ENCODE measurements at places on chromosomes 4 and X.

- no peak for DNase-seq
These were observed 192.7 kb upstream of the NUDT6 start for GRCh38 chr4:123114915-123115756.

- no peak for DNase-seq
These were observed 2.2 kb downstream of the FUNDC2 start for GRCh38 chrX:155028877-155029291.

GRCh38 chr4:174217273-174218126, 66.0 kb downstream of the FBXO8 start:
- DNase-seq, result no peak

DNA sequence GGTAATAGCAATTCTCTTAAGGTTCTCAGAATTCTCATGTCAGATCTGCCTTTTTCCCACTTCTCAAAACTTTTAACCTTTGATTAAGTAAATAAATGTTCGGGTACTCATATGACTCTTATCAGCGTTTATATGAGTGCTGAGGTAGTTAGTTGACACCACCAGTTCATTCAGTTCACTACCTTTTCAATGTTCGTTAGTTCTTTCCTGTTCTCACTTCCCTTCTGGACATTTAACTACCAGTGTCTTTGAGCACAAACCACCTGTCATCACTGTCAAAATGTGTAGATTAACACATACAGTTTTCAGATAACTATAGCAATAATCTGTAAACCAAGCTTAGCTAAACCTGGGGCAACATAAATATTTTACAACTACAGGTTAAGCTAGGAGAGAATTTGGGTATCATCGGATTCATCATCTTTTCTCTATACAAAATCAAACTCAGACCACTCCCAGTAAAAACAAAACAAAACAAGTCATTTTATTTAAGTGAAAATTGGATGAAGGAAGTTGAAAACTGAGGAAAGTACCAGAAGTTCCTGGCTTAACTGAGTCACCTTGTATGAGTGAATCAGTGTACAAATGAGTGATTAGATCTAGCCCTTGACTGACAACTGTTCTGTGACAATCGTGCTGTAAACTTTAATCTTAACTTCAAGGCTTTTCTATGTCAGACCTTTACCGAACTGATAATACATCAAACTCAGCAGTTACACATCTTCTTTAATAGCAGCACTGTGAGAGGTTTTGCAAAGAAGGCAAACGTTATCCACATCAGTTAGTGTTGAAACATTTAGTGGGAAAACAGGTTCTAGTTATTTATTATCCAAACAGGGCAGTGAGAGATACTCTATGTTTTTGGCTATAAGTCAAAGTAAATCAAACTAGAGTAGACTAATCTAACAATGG, 41.9 kb downstream of the ARHGEF38 start:
- DNase-seq, result no peak

GRCh38 chrX:13763489-13763888, 28.9 kb downstream of the OFD1 start:
- no peak for DNase-seq

DNA sequence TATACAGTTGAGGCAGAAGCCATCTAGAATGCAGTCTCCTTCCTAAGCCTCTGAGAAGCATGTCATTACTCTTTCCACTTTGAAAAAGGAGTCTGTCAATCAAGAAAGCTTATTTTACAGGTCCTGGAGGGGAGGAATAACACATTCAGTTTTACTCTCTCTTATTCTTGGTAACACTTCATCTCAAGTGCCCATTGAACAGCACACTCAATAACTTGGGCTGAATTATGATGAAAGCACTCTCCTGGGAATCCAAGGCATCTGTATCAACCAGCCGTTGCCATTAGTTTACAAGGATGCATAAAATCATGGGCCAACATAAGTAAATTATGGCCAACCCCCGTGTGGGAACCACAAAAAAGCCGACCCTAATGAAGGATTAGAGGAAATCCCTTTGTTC, 282.4 kb downstream of the C4orf33 start:
- no peak for DNase-seq

DNA sequence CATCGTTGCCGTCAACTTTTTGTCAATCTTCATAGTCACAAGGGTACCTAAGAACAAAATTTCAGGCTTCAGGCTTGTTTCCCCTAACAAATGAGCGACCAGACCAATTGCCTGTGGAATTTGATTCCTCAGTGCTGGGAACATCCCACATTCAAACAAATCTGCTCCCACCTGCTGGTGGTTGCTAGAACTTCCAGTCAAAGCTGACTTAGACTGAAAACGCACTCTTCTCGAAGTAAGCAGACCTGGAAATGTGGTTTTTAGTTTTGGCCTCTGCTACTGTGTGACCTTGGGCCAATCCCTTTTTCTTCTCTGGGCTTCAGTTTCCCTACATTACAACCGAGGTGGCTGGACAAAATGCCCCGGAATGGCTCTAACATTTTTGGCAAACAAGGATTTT, 1.8 kb upstream of the GABRQ start:
- DNase-seq, result no peak

DNA sequence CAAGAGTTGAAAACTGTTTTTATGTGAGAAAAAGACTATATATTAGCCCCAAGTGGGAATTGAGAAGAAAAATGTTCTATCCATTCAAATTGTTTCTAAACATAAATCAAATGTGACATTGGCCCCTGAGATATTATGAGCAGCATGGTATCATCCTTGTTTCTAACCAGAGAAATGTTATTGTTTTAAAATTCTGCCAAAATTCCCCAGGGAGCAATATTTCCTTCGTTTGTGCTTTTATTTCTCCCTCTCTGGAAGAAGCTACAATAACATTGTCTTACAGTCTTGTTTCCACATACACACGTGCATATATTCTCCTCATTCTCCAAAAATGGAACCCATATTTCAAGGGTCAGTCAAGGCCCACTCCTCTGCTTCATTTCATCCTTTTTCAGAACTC, 46.7 kb downstream of the MAGEB17 start:
- DNase-seq, result no peak

- DNase-seq, result no peak
These were observed 72.4 kb downstream of the DCLK2 start for GRCh38 chr4:150150629-150151062.

- DNase-seq, result no peak
These were observed 816.1 kb upstream of the IGFBP7 start for GRCh38 chr4:57926311-57926710.

DNA sequence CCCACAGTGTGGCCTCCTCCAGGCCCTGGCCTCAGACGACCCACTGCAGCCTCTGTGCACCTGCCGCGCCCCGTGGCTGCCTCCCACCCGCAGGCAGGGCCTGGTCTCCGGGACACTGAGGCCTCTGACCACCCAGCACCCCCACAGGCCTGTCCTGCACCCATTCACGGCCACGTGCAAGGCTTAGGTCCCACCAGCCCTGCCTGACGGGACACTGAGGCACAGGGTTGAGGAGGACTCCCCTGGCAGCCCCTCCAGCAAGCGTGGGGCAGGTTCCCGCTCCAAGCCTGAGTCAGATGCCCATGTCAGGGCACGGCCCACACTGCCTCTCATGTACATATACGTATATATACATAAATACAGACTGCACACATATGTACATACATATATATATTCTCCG, 23.5 kb downstream of the NELFA start:
- no peak for DNase-seq

- peak; percentile 6 for DNase-seq
These were observed 85.5 kb downstream of the STARD8 start for GRCh38 chrX:68732906-68733493.

- no peak for DNase-seq
These were observed 74.1 kb upstream of the FAM9B start for GRCh38 chrX:9108054-9108453.

GRCh38 chr4:139175646-139176301, 1.2 kb downstream of the ELF2 start:
- no peak for DNase-seq

DNA sequence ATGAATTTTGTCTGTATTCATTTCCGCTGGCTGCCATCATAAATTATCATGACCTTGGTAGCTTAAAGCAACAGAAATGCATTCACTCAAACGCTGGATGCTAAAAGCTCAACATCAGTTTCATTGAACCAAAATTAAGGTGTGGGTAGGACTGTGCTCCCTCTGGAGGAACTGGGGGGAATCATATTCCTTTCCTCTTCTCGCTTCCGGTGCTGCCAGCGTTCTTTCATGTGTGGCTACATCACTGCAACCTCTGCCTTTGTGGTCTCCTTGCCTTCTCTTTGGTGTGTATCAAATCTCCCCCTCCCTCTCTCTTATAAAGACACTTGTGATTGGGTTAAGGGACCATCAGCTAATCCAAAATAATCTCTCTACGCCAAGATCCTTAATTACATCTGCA, 39.5 kb downstream of the NEIL3 start:
- no peak for DNase-seq

GRCh38 chr4:130486841-130487240, 1390.9 kb downstream of the C4orf33 start:
- no peak for DNase-seq

DNA sequence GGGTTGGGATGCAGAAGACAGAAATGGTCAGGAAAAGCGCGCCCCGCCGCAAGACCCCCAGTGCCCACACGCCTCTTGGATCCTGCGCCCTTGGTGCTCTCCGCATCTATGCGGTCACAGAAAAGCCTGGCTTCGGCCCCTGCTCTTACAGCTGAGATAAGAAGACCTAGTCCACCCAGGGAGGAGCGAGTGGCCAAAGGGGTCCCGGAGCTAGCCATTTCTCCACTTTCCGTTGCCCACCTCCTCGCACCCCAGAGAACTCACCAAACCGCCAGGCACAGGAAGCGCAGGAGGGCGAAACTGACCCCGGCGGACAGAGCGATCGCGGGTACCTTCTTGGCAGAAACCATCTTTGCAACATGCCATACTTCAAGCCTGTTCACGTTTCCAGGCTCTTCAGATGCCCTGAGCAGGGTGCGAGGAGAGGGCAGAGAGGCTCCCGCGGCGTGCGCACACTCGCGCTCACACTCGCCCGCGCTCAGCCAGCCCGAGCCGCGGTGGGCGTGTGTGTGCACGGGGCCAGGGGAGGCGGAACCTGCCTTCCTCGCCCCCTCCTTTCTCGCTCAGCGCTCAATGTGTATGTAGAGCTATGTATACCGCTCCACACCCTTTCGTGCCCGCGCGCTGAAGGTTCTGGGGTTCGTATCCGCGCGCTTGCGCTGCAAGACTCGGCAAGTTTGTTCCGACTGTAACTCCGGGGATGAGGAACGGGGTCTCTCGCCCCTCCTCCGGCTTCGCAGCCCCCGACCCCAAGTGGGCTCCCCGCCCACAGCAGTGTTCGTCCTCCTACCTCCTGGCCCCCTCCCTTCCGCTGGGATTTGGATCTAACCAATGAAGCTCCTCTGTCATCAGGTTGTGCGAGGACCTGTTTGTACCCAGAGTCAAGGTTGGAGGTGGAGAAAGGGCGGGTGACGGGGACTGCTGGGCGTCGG, at the start of gene GABRA4:
Gene GABRA4, minus strand, starts transcription at position 507 of the 932 bp plus-strand sequence. Its CDS starts 157 bp downstream, at position 350.
- DNase-seq, result no peak

GRCh38 chrX:2954541-2954940, 25.4 kb upstream of the ARSD start:
- DNase-seq, result no peak

DNA sequence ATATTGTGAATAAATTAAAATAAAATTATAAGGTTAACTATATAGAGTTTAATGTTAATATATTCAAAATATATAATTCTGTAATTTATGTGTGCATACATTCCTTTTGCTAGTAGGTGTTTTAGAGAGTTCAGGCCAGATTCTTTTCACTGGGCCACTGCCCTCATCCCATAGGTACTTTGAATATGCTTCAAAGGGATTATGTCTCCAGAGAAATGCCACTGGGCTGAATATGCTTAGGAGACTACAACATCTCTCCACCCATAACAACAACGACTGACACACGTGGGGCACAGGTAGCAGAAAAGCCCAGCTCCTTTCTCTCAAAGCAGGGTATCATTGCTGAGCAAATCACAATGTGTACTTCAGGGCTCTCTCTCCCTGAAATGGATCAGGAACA, 290.9 kb upstream of the TACR3 start:
- no peak for DNase-seq

DNA sequence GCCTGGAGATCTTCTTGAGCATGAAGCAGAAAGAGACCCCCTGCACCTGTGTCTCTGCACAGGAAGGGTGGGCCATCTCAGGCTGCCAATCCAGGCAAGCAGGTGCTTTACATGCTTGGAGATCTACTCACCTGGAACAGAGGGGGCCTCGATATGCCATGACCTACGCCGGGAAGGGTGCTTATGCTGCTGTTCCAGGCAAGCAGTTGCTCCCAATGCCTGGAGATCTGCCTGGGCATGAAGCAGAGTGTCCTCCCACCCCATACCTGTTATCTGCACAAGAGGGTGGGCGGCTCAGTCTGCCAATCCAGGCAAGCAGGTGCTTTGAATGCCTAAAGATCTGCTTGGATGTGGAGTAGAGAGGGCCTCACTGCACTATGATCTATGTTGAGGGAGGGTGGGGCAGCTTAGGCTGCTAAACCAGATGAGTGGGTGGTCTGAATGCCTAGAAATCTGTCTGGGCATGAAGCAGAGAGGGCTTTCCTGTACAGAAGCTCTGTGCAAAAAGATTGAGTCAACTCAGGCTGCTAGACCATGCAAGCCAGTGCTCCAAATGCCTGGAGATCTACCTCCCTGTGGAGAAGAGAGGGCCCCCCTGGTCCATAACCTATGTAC, 104.5 kb upstream of the QRFPR start:
- DNase-seq, result no peak

- DNase-seq, result no peak
These were observed 55.2 kb downstream of the TRMT44 start for GRCh38 chr4:8495803-8496202.

DNA sequence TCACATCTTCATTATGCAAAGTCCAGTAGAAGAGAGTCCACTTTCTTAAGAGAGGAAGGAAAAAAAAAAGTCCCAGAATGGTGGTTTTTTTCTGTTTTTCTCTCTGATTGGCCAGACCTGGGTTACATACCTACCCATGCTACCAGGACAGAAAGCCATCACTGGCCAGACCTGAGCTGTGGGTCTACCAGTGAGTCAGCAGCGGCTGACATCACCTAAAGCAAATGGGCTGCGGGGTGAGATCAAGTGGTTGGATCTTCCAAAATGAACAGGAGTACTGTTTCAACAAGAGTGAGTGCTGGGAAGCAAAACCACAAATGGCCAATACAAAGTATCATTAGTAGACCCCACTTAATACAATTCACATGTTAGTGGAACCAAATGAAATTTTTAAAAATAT, 1.6 kb upstream of the NDST3 start:
- DNase-seq, result no peak

DNA sequence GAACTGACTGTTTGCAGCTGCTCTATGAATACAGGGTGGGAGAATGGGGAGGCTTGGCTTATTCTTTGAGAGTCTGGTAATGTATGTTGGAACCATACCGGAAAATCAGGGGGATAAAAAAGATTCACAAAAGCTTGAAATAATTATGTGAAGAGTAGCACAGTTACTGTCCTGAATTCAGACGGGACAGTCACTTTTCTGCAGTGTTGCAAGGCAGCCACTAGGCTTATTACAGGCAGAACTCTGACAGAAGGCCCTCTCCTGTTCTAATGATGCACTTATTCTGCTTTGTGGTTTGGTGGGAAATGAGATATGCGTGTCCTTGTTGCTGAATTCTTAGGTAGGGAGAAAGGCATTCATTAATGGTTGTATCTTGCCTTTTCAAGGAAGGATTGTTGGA, 37.2 kb downstream of the GUCY1B1 start:
- no peak for DNase-seq

Measured in stimulated activated CD8-positive, alpha-beta memory T cell treated with anti-CD3 and anti-CD28 coated beads, Interleukin-2, amount 100 ng/mL, for 1 hour (primary cell).